ENCODE measurements at places on chromosomes 1 and 21.

- no peak for DNase-seq
Observed at GRCh38 chr1:64942675-64943074, 23.7 kb downstream of the JAK1 start.

DNA sequence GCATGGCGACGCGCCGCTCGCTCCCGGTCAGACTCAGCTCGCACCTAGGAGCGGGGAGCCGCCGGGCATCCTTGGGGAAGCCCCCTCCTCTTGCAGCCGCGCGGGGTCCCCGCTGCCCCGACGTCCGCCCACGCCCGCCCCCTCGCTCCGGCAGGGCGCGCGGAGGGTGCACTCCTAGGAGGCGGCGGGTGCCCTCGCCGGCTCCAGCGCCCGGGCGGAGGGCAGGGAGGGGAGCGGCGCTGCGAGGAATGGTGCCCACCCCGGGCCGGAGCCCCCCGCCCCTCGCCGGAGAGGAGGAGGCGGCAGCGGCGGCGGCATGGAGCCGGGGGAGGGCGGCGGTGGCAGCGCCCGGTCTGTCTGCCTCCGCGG, 488 bp downstream of the FAM78B start:
- no peak for DNase-seq

GRCh38 chr21:41966041-41966833, 12.4 kb upstream of the C2CD2 start:
- DNase-seq: no peak

DNA sequence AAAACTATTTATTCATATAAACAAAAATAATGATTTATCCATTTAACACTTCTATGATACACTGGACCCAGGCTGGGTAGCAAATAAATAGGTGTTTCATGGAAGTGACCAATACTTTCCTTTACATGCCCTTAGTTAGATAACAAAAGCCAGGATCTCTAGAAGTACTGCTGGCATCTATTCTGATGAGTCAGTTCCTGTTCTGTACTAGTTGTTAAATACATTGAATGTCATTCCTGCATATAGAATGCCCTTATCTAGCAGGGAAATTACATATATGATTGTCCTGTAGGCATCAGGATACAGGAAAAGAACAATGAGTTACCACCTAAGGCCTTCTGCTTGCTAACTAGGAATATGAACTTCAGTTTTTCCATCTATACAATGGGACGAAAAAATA, 130.8 kb downstream of the HFM1 start:
- no peak for DNase-seq

DNA sequence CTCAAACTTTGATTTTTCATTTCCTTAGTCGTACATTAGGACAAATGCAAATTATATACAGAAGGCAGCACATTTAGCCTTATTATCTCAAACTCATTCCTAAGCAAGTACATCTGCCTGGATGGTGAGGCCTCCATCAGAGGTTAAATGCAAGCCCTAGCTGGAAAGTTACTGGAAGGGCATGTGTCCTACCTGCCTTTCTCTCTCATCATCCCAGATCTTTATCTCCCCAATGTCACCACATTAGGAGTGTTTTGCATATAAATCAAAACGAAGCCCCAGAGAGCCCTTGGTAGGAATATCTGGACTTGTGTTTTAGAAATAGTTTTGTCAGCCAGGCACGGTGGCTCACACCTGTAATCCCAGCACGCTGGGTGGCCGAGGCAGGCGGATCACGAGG, 35.0 kb downstream of the APP start:
- DNase-seq: no peak

DNA sequence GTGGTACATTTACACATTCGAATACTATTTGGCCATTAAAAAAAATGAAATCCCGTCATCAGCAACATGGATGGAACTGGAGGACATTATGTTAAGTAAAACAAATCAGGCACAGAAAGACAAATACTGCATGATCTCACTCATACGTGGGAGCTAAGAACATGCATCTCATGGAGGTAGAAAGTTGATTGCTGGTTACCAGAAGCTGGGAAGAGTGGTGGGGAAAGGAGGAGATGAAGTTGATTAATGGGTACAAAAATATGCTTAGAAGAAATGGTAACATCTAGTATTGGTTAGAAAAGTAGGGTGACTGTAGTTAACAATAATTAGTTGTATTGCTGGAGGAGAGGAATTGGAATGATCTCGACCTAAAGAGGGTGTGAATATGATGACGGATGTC, 24.6 kb upstream of the RNF187 start:
- DNase-seq: no peak

DNA sequence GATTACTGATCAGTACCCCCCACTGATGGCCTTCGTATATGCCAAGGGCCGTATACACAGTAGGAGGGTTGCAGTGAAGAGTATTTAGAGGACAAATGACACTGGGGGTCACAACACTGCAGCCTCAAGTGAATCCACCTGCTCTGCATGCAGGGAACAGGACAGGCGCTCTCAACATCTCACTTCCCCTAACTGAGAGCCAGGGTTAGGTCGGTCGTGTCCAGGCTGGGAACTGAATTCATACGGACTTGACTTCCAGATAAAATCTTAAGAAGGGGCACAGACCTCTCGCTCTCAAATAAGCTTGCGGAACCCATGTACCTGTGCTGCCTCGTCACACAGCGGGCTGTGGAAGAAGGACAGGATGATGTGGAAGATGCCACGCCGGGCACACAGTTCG, 22.8 kb downstream of the MRAP start:
- DNase-seq: no peak

- DNase-seq: no peak
Observed at GRCh38 chr1:21526441-21526840, 17.2 kb downstream of the ALPL start.
